ENCODE measurements at places on chromosomes 4 and X. TPM values are rescaled to one million over a fixed set of nuclear protein-coding genes. Genes with fewer than 3 reads are reported as not detected.

DNA sequence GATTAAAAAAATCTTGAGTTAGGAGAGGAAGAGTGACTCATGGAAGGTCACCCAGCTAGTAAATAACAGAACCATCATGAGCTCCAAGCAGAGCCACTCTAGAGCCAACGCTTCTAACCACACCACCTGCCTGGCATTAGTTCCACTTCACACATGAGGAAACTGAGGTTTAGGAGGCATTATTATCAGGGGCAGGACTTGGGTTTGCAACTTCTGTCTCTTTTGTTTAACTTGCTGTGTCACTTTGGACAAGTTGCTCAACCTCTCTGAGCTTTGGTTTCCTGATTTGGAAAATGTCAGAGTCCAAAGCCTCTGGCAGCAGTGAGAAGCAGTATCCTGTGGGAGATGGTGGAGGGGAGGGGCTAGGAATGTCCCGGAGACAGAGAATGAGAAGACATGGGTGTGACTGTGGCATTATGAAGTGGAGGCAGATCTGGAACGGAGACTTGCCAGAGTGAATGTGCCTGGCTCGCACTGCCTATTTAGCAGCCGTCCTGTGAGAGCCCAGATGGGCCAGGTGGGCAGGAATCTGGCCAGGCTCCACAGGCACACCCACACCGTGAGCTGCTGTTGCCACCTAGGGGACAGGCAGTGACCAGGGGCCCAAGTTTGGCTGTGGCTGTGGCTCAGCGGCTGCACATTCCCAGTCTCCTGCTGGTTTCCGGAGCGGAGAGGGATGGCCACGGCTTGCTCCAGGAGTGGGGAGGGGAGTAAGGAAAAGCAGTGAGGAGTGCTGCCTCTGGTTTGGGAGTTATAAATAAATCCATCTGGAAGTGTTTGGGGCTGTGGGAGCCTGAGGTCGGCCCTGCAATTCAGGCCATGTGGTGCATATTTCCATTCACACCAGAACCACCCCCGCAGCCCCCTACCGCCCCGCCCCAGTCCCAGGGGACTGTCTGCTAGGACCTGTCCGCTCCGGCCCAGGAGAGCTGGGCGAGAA, 93.4 kb downstream of the NHSL2 start:
- peak overlapping the region; percentile 48 for H3K27ac ChIP-seq
- peak overlapping the region; percentile 41 for H3K4me3 ChIP-seq
- no peaks in the 10 kb centered on the region for H3K4me1 ChIP-seq

DTHD1 gene
- total RNA-seq, result 0.48 TPM

- no peak overlapping the region for H3K27ac ChIP-seq
- no peak for DNase-seq
- H3K27me3 ChIP-seq, result no peaks in the 10 kb centered on the region
- H3K4me1 ChIP-seq, result no peaks in the 10 kb centered on the region
These were observed 7.8 kb downstream of the FBXW7 start for GRCh38 chr4:152528060-152528459.

- no peaks in the 10 kb centered on the region for H3K27me3 ChIP-seq
- DNase-seq, result no peak
- no peak overlapping the region for H3K27ac ChIP-seq
These were observed 14.9 kb upstream of the DCAF8L1 start for GRCh38 chrX:27996132-27996531.

GRCh38 chrX:9606971-9607370, 142.1 kb downstream of the TBL1X start:
- no peak overlapping the region for H3K27ac ChIP-seq
- no peaks in the 10 kb centered on the region for H3K4me1 ChIP-seq
- no peak overlapping the region for H3K4me3 ChIP-seq
- H3K36me3 ChIP-seq, result no peaks in the 10 kb centered on the region

DNA sequence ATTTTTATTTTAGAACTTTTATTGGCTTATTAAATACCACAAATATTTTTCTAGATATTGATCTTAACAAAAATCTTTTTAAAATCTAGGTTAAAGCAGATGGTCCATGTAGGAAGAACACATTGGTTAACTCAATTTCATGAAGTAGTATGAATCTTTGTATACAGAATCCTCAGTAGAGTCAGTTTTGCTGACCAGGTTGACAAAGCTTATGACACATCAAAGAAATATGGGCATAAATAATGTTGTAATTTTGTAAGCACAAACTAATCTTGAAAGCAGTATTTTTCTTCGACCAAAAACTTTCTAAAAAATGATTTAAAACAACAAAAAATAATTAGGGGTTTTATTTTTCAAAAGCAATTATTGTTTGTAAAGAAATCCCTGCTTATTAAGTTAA, 479.3 kb upstream of the PCDH10 start:
- H3K27me3 ChIP-seq, result no peaks in the 10 kb centered on the region
- no peaks in the 10 kb centered on the region for H3K4me1 ChIP-seq
- no peak overlapping the region for H3K27ac ChIP-seq
- H3K4me3 ChIP-seq, result no peak overlapping the region

- H3K4me1 ChIP-seq, result no peaks in the 10 kb centered on the region
- no peaks in the 10 kb centered on the region for H3K36me3 ChIP-seq
- H3K4me3 ChIP-seq, result no peak overlapping the region
- H3K27ac ChIP-seq, result peak overlapping the region; percentile 87
These were observed 92.6 kb downstream of the SHROOM3 start for GRCh38 chr4:76527666-76528065.

GRCh38 chrX:48957827-48958634, 624 bp upstream of the OTUD5 start:
- peak; percentile 98 for DNase-seq
- no peaks in the 10 kb centered on the region for H3K4me1 ChIP-seq
- no peaks in the 10 kb centered on the region for H3K36me3 ChIP-seq
- peak overlapping the region; percentile 98 for H3K27ac ChIP-seq
- peaks cover 36% of the 10 kb centered on the region for H3K27me3 ChIP-seq
